ENCODE measurements at places on chromosomes 5 and 9.

- DNase-seq, result no peak
These were observed 54.6 kb downstream of the TSSK1B start for GRCh38 chr5:113379936-113380806.

DNA sequence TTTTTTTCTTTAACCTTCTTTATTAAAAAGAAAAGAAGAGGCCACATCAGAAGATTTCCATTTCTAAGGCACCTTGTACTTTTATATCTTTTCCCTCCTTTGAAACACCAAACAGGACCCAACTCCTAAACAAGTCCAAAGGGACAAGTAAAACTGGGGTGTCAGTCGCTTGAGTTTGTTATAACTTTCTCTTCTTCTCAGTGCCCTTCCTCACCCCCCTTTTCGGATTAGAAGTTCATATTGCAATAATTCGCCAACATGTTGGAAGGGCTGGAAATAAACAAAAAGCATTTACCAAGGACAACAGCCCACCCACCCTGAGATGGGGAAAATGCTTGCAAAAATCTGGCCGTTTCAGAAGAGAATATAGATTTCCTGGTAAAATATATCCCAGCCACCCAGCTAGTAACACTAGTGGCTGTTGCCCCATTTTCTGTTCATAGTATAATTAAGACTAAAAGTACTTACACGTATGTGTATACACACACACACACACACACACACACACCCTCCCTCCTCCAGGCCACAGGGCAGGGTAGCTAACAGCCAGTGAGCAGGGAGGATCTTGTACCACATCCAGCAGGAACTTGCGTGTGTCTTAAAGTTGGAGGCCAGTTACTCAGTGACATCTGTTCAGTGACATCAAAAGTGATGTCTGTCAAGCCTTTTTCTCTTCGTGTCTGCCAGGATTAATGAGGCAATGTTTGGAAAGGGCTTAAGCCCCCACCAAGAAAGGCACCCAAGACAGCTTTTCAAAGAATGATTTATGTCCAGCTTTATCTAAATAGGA, 149.1 kb upstream of the KLF4 start:
- DNase-seq, result peak; percentile 78

GRCh38 chr9:33263131-33264002, 1.1 kb downstream of the BAG1 start:
- DNase-seq, result no peak

- no peak for DNase-seq
These were observed 327.5 kb downstream of the TMEM232 start for GRCh38 chr5:110398951-110399350.

DNA sequence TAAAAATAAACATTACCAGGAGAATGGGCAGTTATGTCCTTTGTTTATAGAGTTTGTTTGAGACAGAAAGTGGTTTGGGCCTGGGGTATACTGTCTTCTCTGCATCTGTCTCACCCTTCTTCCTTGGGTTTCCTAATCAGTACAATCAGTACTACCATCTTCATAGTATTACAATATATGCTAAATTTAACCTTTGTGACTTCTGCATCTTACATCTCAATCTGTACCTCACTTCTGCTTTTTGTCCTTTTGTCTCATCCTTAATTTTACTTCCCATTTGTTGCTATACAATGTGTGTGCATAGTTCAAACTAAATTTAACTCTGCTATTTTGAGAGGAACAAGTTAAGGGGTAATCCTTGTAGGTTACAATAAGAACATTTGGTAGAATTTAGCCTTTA, 19.6 kb downstream of the FBXO38 start:
- DNase-seq, result no peak

Data from WERI-Rb-1 (cell line).